IMR-90 (cell line): ENCODE measurements at places on chromosomes 11 and 22. TPM values are rescaled to one million over a fixed set of nuclear protein-coding genes. Genes with fewer than 3 reads are reported as not detected.
A peak's percentile ranks its signal among the peaks of the same experiment; 100 is the strongest.

GRCh38 chr22:27827604-27828587 lies 26.3 kb upstream of the MN1 start:
- H3K4me3 ChIP-seq, result no peak overlapping the region
- H3K27ac ChIP-seq, result no peak overlapping the region
- H3K27me3 ChIP-seq, result no peaks in the 10 kb centered on the region
- no peak for DNase-seq

DNA sequence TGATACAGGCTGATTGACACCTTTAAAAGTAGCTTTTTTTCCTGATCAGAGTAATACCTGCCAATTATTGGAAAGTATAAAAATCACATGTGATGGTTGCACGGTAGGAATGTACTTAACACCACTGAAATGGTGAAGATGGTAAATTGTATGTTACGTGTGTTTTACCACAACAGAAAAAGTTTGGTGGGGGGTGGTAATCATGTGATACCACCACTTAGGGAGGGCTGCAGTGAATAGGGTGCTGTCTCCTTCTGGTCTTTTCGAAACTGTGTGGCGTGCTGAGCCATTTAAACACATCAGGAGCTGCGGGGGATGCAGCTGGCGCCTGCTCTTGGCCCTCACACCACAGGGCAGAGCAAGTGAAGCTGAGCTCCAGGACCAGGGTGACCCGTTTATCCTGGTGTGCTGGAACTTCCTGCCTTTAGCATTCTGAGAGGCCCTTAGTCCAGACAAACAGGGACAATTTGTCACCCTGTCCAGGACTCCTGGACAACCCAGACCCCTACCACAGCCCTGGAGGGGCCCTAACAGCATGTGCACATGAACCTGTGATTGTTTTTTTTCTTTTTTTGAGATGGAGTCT lies 2.6 kb downstream of the SYNGR1 start:
- H3K4me1 ChIP-seq, result peaks cover 15% of the 10 kb centered on the region
- no peak overlapping the region for H3K4me3 ChIP-seq
- no peaks in the 10 kb centered on the region for H3K27me3 ChIP-seq

- peaks cover 11% of the 10 kb centered on the region; the same call in 1 of the 2 replicates for H3K36me3 ChIP-seq
- no peak overlapping the region for H3K4me3 ChIP-seq
- H3K4me1 ChIP-seq, result no peaks in the 10 kb centered on the region
- H3K27me3 ChIP-seq, result no peaks in the 10 kb centered on the region
These were observed 83.4 kb downstream of the MRTFA start for GRCh38 chr22:40553014-40553554.

DNA sequence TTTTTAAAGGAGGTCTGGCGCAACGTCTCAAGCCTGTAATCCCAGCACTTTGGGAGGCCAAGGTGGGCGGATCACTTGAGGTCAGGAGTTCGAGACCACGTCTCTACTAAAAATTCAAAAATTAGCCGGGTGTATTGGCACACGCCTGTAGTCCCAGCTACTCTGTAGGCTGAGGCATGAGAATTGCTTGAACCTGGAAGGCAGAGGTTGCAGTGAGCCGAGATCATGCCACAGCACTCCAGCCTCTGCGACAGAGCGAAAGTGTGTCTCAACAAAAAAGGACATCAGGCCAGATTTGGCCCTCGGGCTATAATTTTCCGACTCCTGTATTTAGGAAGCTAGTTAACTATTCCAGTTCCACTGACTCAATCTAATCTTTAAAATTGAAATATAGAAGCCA lies 78.7 kb upstream of the SLC25A18 start:
- H3K4me3 ChIP-seq, result no peak overlapping the region
- H3K27me3 ChIP-seq, result no peaks in the 10 kb centered on the region
- H3K36me3 ChIP-seq, result no peaks in the 10 kb centered on the region
- DNase-seq, result no peak

GRCh38 chr11:10409207-10409661 lies 45.8 kb upstream of the AMPD3 start:
- no peak for DNase-seq
- H3K4me3 ChIP-seq, result no peak overlapping the region
- no peaks in the 10 kb centered on the region for H3K27me3 ChIP-seq
- H3K27ac ChIP-seq, result peak overlapping the region; percentile 16; the same call in 1 of the 2 replicates

DNA sequence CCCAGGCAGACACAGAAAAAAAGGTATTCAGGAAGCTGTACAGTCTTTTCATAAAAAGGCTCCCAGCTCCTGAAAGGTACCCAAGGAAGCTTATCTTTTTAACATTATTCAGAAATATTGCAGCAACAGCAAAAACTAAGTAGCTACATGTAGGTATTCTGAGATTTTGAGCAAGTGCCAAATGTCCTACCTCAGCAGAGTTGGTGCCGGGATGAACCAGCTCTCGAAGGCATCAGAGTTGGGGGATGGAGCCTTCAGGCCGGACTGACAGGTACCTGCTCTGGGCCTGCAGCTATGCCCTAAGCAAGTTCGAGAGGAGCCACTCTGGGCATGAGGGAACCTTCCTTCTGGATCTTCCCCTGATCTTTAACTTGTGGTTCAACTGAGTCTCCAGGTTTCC lies 77.1 kb upstream of the TTC12 start:
- no peaks in the 10 kb centered on the region for H3K36me3 ChIP-seq
- DNase-seq, result no peak
- H3K4me1 ChIP-seq, result peaks cover 5% of the 10 kb centered on the region; the same call in 1 of the 2 replicates
- no peak overlapping the region for H3K27ac ChIP-seq
- no peak overlapping the region for H3K4me3 ChIP-seq

DNA sequence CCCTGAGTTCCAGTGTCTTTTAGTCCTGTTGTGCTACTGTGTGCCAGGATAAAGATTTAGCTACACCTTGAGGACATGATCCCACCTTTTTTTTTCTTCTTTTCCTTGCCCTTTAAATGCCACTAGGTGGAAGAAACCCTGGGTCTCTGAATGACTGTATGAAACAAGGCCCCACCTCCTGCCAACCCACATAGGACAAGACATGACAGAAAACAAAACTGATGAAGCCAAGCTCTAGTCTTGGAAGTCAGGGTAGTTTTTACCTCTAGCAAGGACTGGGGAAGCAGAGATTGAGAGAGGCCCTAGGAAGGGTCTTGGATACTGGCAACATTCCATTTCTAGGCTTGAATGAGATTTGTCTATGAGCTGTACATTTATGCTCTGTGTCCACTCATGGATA lies 410.7 kb downstream of the MIAT start:
- peaks cover 50% of the 10 kb centered on the region for H3K27me3 ChIP-seq
- no peak overlapping the region for H3K27ac ChIP-seq
- no peaks in the 10 kb centered on the region for H3K4me1 ChIP-seq

DNA sequence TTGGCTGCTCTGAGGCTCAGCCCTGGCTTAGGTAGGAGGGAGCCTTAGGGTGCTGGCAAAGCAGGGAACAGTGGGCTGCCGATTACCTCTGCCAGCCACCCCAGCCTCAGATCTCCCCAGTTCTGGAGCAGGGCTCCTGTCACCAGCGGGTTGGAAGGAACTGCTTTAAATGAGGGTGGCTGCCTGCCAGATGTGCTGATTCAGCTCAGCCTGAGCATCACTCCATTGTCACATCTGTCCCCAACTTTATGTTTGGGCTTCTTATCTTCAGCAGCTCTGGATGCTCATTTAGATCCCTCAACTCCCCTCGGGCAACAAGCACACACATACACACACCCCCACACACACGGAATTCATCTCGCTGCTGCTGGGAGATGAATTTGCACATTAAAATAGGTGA lies 16.9 kb upstream of the ANKK1 start:
- H3K27ac ChIP-seq, result no peak overlapping the region
- DNase-seq, result no peak
- no peaks in the 10 kb centered on the region for H3K36me3 ChIP-seq
- H3K4me3 ChIP-seq, result no peak overlapping the region
- no peaks in the 10 kb centered on the region for H3K4me1 ChIP-seq

DNA sequence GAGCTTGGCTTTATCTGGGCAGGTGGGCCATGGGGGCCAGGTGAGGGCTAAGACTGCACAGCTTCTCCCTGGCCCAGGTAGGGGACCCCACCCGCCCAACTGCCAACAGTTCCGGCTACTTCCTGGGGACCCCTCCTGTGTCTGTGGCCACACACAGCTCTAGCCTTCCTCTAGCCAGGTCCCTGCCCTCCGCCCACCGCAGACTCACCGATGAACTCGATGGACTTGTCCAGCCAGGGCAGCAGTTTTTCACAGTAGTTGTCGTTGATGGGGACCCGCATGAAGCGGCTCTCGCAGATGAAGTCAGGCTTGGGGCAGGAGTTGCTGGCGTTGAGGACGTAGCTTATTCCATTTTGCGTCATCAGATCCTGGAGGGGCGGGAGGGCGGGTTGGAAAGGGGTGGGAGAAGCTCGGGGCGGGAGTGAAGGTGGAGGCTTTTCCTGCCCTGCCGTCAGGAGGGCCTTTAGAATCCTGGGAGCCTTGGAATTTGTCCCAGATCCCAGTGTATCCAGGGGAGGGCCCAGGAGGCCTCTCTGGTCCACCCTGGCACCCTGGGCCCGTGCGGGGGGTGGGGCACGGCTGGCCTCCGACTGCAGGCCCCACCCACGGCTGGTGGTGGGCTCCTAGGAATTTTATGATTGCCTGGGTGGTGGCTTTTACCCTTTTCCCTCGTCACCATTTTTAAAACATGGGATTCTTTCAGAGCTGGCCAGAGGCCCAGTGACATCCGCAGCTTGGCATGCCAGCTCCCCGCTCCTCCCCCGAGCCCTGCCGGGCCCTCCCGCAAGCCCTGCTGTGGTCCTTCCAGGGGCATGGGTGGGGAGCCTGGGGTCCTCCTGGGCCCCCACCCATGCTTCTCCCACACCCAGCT lies 13.9 kb downstream of the DUSP8 start:
- peak overlapping the region; percentile 62 for H3K27ac ChIP-seq
- H3K4me1 ChIP-seq, result peaks cover 20% of the 10 kb centered on the region
- no peaks in the 10 kb centered on the region for H3K27me3 ChIP-seq
- peaks cover 16% of the 10 kb centered on the region for H3K36me3 ChIP-seq

DNA sequence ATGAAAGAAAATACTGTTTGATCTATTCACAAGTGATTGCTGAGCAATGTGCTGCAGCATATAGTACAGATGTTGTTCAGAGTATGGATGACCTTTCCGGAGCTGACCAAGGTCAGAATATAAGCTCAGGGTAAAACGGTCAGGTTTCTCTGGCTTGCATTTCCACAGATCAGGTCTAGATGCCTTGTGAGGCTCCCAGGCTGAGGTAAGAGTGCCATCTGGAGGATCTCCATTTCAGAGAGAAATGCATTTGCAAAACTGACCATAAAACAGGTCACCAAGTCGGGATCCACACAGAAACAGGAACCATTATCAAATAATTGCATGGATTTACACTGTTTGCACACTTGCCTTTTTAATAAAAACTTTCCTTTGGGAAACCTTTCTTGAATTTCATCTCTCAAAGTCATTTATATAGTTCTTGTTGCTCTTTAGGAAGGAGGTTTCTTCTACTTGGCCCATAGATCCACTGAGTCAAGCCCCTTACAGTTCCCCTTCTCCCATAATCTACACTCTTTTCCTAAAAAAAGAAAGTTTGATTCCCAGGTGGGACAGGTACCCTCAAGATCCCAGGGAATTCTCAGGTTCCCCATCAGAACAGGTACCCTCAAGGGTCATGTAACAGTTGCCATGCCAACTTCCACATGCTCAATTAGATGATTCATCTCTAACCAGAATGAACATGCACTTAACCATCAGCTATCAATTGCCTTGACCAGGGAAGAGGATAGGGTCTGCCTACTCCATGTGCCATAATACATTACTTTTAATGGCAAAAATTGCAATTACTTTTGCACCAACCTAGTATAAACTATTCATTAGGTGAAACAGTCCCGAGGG lies 25.0 kb upstream of the TMPRSS5 start:
- no peaks in the 10 kb centered on the region for H3K27me3 ChIP-seq
- DNase-seq, result peak; percentile 64
- H3K4me3 ChIP-seq, result no peak overlapping the region
- peaks cover 4% of the 10 kb centered on the region; the same call in 1 of the 2 replicates for H3K4me1 ChIP-seq
- no peak overlapping the region for H3K27ac ChIP-seq
- peaks cover 6% of the 10 kb centered on the region for H3K36me3 ChIP-seq

GRCh38 chr22:28143241-28143865 lies 224.3 kb upstream of the PITPNB start:
- no peaks in the 10 kb centered on the region for H3K27me3 ChIP-seq
- H3K27ac ChIP-seq, result peak overlapping the region; percentile 71; the same call in 1 of the 2 replicates
- no peaks in the 10 kb centered on the region for H3K36me3 ChIP-seq
- no peak for DNase-seq
- no peak overlapping the region for H3K4me3 ChIP-seq
- H3K4me1 ChIP-seq, result peaks cover 29% of the 10 kb centered on the region

- peak; percentile 98 for DNase-seq
- peaks cover 38% of the 10 kb centered on the region for H3K4me1 ChIP-seq
- H3K27me3 ChIP-seq, result no peaks in the 10 kb centered on the region
- H3K4me3 ChIP-seq, result no peak overlapping the region
- peak overlapping the region; percentile 97 for H3K27ac ChIP-seq
These were observed 32.8 kb downstream of the PITPNB start for GRCh38 chr22:27885977-27886842.

GRCh38 chr11:10716543-10717259 lies 23.1 kb upstream of the IRAG1 start:
- H3K36me3 ChIP-seq, result no peaks in the 10 kb centered on the region
- H3K4me3 ChIP-seq, result no peak overlapping the region
- DNase-seq, result no peak
- peaks cover 13% of the 10 kb centered on the region for H3K4me1 ChIP-seq

DNA sequence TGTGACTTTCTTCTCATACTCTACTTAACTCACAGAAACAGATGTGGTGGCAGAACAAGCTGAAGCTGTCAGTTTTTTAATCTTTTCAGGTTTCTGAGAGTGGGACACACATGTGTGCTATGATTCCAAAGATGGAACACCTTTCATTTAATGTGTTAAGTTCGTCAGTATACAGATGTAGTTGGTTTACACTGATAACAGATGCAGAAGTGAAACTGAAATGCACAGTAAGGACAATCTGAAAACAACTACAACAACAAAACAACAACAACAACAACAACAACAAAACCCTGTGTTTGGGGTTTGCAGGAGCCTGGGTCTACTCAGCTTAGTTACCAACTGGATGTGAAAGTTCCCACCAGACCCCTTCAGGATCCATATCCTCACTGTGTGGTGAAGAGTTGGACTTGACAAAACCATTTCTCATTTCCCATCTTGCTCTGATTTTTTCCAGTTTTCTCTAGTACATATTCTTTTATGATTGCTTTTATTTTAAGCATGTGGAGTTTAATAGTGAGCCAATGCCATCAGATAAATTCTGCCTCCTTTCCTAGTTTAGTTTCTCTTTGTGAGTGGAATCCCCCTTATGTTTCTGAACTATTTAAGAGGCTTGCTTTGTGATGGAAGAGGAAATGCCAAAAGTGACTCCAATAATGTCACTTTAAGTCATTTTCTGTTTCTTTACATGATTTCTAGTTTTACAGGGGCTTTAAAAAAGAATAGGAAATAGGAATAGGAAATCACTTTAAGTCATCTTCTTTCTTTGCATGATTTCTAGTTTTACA lies 47.8 kb downstream of the ARHGAP42 start:
- no peak overlapping the region for H3K27ac ChIP-seq
- H3K4me3 ChIP-seq, result no peak overlapping the region
- no peak for DNase-seq

The PRG3 gene
- not detected in 2 replicates for total RNA-seq

The LYVE1 gene
- total RNA-seq, result not detected in 2 replicates

The EED gene
- 11.1 and 20.3 TPM in 2 replicates for total RNA-seq

The C11orf86 gene
- total RNA-seq, result not detected in 2 replicates
